Stimulated activated CD8-positive, alpha-beta memory T cell treated with anti-CD3 and anti-CD28 coated beads, Interleukin-7, amount 100 ng/mL, for 1 hour (primary cell): ENCODE measurements at places on chromosomes 13 and 19.

DNA sequence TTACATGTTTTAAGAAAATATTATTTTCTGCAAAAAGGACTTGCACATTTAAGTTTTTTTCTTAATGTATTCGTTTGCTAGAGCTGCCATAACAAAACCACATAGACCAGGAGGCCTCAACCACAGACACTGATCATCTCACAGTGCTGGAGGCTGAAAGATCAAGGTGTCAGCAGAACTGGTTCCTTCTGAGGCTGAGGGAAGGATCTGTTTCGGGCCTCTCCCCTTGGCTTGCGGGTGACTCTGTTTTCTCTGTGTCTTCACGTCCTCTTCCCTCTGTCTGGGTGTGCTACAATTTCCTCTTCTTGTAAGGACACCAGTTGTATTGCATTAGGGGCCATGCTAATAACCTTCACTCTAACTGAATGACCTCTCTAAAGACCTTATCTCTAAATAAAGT, 364.2 kb downstream of the IRS2 start:
- no peak for DNase-seq

DNA sequence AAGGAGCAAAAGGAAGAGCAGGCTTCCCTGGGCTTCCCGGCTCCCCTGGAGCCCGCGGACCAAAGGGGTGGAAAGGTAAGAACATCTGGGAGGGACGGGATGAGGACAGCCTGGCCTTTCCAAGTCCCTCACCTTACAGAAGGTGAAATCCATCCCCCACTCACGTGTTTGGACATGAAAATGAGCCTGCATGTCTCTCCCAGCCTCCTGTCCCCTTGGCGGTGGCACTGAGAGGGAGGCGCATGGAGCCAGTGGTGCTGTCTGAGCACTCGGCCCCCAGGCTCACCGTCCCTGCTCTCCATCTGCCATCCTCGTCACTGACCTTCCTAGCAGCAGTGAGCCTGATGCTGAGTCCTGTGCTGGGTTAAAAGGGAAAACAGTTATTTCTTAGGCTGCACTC, 104.2 kb downstream of the RAB20 start:
- no peak for DNase-seq

DNA sequence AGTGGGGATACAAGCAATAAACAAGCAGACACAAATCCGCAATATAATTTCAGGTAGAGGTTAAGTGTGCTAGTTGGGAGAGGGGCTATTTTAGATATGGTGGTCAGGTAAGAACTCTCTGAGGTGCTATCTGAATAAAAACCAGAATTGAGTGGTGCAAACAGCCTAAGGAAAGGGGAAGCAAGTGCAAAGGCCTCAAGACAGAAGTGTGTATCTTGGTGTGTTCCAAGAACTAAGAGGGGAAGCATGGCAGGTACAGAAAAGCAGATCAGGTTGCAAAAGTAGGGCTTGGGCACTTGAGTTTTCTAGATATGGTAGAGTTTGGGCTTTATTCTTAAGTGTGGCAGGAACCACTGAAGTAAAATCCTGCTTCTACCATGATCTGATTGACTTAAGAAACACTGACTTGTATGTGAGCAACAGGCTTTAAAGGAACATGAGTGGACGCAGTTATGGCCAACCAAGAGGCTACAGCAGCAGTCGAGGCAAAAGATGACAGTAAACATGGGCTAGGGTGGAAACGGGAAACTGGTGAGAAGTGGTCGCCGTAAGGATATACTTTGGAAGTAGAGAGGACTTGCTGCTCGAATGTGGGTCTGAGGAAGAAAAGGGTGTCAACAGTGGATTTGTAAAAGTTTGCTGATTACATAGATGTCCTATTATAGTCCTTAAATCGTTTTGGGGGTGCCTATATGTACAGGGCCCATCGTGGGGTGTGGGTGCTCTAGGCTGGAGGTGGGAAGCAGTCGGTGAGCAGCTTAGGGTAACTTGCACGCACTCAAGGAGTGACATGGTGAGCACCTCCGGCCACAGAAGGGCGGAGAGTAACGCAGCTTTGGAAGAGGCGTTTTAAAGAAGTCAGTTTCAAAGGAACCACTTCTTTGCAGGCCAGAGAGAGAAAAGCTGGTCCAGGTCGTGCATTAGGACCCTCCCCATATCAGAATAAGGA, 677 bp downstream of the TGDS start:
- DNase-seq = no peak

GRCh38 chr19:2774953-2775555, 8.0 kb downstream of the SGTA start:
- DNase-seq = no peak
